ENCODE measurements at places on chromosomes 4 and X. TPM values are rescaled to one million over a fixed set of nuclear protein-coding genes. Genes with fewer than 3 reads are reported as not detected.

The CENPVL3 gene
- not detected for total RNA-seq

The TMEM31 gene
- total RNA-seq = not detected

The VCX3A gene
- total RNA-seq = not detected

The FAM149A gene
- 17.6 TPM for total RNA-seq

The MUC7 gene
- not detected for total RNA-seq

The WAS gene
- total RNA-seq = 4.9 TPM

The SHOX gene
- not detected for total RNA-seq

The MAGED2 gene
- total RNA-seq = 134 TPM

The WDR17 gene
- 0.88 TPM for total RNA-seq

The SSX4 gene
- not detected for total RNA-seq

The F8A2 gene
- total RNA-seq = not detected

The RNF128 gene
- 0.25 TPM for total RNA-seq

The ARSH gene
- total RNA-seq = not detected

The PCYT1B gene
- 2.3 TPM for total RNA-seq

The CT45A10 gene
- total RNA-seq = not detected

The FAM236D gene
- total RNA-seq = not detected

The DIPK2B gene
- total RNA-seq = 9.4 TPM

The HMX1 gene
- total RNA-seq = not detected

The SYP gene
- total RNA-seq = 2.1 TPM

The TCEAL2 gene
- total RNA-seq = 18.6 TPM

The USO1 gene
- total RNA-seq = 93.6 TPM

The PASD1 gene
- not detected for total RNA-seq

The C4orf51 gene
- total RNA-seq = not detected

The RHOXF2B gene
- total RNA-seq = not detected

The UGT2A3 gene
- total RNA-seq = not detected

The NAT8L gene
- 3.2 TPM for total RNA-seq

The PLA2G12A gene
- 60.6 TPM for total RNA-seq

The HELT gene
- not detected for total RNA-seq

The ADAMTS3 gene
- total RNA-seq = 2.4 TPM

The HERC6 gene
- 7.7 TPM for total RNA-seq

The MAGEC3 gene
- total RNA-seq = not detected

The SORBS2 gene
- 776 TPM for total RNA-seq

The RS1 gene
- not detected for total RNA-seq

The ASMT gene
- total RNA-seq = not detected
